AG04450 (cell line): ENCODE measurements at places on chromosomes 11 and 22.

DNA sequence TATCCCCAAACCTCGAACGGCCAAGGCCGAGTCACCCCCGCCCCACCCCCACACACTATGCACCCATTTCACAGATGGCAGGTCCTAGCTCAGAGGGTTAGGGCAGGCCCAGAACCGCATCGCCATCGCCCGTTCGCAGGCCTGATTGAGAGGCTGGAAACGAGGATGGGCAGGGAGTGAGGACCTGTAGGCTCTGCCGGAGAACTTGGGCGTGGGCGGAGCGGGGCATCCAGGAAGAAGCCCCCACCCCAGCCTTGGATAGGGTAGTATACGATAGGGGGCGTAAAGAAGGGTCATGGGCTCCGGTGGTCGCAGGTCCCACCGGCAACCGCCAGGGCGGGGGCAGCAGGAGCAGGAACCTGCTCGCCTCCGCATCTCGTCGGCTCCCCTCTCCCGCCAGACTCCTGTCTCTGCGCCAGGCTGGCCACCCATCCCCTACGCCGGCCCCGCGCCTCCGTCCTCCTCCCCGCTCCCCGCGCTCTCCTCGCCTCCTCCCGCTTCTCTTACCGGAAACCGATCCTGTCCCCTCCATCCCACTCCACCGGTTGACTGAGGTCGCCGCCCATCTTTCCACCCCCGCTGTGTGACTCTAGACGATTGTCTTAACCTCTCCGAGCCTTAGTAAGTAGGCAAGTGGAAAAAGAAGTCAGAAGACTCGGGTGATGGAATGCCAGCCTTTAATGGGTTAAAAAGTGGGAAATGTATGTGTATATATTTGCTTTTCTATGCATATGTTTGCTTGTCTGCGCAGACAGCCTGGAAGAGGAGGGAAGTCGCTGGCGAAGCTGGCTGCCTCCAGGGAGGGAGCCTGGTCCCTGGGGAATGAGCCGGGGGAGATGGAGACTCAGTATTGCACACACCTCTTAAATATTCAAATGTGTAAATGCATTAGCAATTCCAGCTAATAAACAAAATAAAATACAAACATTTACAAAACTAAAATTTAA lies 52.8 kb downstream of the CYTH4 start:
- no peak for DNase-seq

GRCh38 chr11:116225784-116226585 lies 546.8 kb downstream of the BUD13 start:
- no peak for DNase-seq

DNA sequence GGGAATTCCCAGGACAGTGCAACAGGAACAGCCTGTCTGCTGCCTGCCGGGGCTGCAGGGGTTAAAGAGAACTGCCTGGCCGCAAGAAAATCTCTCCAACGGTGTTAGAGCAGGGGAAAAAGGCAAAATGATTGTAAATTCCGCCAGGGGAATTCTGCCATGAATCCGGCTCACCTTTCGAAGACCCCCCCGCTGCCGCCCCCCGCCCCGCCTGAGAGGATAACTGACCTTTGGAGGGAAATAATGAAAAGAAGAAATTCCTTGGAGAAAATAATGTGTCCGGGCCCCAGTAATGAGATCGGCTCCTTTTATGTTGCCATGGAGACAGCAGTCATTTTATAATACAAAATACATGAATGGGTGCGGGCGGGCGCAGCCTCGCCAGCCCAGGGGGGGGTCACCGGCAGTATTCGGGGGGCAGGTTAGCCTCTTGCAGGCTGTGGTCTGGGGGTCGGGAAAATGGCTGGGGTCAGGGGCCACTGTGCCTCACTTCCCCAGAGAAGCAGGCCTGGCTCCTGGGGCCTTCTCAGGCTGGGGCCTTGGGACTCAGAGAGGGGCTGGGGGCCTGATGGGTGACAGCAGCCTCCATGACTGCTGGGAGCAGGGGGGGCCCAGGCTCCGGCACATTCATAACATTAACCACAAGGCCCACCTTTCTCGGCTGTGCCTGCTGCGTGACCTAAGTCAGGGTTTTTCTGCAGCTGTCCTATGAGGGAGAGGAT lies 228.1 kb downstream of the MN1 start:
- DNase-seq = no peak

- DNase-seq = no peak
These were observed 8.7 kb upstream of the MRPL23 start for GRCh38 chr11:1938343-1939005.

- DNase-seq = no peak
These were observed 192.3 kb downstream of the KIRREL3 start for GRCh38 chr11:126808296-126808695.

- DNase-seq = no peak
These were observed 26.8 kb downstream of the CACNA1I start for GRCh38 chr22:39597236-39597869.

DNA sequence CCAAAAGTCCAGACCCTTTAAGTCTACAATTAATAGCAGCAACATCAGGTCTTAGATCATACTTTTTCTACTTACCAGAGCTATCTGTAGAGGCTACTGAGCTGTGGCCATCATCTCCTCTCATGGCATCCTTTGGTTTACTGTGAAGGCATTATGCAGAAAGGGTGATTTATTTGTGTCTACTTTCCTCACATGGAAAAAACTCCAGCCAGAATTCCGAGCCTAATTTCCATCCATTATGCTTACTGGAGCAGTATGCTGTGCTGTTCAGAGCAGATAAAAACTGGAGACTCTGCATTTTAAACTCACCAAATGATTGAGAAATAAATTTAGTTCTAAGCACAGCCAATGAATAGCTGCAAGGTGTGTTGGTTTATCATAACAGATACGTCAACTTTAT lies 581.8 kb downstream of the ETS1 start:
- no peak for DNase-seq

- peak; percentile 77 for DNase-seq
These were observed 16.6 kb downstream of the ASCC2 start for GRCh38 chr22:29821291-29822016.

- no peak for DNase-seq
These were observed 485.1 kb downstream of the OPCML start for GRCh38 chr11:133047036-133047770.
